ENCODE measurements at places on chromosomes 2 and 18.
A peak's percentile ranks its signal among the peaks of the same experiment; 100 is the strongest.

DNA sequence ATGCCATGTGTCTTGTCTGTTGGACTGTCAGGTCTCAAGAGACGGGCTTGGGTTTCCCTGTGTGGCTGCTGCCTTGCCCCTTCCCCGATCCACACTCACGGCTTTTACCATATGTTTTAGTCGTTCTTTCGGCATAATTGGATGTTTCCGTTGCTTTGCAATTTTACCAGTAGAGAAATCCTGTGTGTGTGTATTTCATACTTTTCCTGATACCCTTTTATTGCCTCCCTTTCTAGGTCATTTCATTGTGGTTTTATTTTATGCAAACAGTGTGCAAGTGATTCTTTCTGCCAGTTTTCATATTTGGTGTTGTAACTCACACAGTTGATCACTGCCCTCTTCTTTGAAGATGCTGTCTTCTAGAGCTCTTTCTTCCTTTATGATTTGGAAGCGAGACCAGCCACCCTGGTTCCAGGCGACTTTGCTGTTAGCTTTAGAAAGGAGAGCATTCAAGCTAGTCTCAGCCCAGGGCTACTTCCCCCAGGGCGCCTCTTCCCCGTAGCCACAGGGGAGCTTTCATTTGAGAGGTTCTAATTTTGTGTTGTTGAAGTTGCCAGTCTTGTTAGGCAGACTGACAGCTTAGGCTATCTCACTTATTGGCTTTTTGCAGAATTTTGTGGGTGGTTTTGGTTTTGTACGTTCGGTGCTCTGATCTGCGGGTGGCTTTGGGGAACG lies 17.0 kb downstream of the SH3BP4 start:
- no peak for DNase-seq

DNA sequence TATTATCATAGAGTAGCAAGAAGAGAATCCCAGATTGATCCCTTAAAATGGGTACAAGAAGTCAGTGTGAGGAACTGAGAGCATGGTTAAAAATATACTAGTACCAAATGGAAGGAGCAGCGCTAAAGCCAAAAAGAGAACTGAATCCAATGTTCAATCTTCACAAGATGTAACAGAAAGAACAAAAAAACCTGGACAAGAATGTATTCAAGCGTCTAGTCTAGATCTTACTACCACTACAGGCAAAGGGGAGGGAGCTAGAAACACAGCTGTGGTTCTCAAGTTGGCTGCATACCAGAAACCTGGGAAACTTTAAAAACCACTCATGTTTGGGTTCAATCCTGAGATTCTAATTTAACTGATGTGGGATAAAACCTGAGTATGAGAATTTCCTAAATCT lies 57.5 kb downstream of the PIAS2 start:
- no peak for DNase-seq

- no peak for DNase-seq
Measured at GRCh38 chr2:26723991-26724750, 31.6 kb downstream of the KCNK3 start.

DNA sequence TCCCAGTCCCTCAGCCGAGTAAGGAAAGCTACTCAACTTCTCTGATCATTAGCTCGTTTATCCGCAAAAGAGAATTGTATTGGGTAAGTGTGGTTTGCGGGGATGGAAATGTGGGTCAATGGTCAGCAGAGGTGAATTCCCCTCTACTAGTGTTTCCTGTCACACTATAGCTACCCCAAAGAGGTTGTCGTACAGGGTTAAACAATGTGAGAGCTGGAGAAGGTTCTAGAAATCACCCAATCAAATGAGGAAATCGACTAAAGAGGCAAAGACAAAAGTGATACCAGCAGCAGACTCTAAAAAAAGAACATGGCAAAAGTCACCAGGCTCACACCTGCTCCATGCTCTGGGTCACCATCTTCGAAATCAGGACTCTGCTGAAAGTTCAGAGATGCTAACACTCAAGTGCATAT lies 144.7 kb upstream of the ITGA4 start:
- peak; percentile 55 for DNase-seq

DNA sequence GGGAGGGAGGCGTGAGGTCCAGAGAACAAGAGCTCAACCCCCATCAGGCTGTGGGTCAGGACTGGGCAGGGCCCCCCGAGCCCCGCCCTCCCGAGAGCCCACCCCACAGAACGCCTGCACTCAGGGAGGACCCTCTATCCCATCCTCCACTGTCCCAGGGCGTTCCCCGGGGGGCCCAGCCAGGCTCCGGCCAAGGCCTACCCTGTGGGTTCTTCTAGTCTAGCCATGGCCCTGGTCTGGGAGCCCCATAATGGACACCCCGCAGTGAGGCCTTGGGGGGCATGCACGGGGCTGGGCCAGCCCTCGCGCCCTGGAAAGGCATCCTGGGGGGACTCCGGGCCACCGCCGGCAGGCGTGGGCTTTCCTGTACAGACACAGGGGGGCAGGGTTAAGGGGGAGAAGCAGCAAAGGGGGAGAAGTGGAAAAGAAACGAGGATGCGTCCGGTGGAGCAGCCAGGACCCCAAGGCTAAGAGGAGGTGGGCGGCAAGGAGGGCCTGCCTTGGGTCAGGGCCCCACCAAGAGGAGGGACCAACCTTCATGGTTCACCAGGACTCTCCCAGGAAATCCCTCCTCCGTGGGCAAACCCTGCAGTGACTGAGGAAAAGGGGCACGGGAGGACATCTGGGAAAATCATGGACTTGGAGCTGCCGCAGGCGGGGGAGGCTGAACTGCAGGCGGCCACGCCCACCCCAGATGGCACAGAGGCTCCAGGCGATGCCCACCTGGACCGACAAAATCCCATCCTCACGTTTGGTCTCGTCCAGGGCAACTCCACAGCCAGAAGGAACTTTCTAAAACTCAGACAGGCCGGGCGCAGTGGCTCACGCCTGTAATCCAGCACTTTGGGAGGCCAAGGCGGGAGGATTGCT lies 2.7 kb upstream of the CROCC2 start:
- DNase-seq, result no peak

GRCh38 chr18:59123588-59124369 lies 15.9 kb upstream of the SEC11C start:
- DNase-seq, result no peak

DNA sequence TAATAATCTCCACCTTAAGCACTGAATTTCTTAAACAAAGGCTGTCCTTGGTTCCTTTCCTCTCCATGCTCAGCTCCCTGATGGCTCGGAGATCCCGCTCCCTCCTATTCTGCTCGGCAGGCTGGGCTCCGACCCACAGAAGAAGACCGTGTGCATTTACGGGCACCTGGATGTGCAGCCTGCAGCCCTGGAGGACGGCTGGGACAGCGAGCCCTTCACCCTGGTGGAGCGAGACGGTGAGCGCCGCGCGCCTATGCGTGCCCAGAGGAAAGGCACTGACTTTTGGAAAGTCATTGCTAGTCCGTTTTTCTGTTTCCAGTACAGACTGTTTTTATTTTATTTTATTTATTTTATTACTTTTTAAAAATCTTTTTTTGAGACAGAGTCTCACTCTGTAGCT lies 9.6 kb downstream of the CNDP2 start:
- DNase-seq, result no peak

- DNase-seq, result no peak
Measured at GRCh38 chr2:106115250-106115649, 78.9 kb downstream of the UXS1 start.

GRCh38 chr2:25845843-25846505 lies 32.3 kb downstream of the ASXL2 start:
- DNase-seq, result no peak

DNA sequence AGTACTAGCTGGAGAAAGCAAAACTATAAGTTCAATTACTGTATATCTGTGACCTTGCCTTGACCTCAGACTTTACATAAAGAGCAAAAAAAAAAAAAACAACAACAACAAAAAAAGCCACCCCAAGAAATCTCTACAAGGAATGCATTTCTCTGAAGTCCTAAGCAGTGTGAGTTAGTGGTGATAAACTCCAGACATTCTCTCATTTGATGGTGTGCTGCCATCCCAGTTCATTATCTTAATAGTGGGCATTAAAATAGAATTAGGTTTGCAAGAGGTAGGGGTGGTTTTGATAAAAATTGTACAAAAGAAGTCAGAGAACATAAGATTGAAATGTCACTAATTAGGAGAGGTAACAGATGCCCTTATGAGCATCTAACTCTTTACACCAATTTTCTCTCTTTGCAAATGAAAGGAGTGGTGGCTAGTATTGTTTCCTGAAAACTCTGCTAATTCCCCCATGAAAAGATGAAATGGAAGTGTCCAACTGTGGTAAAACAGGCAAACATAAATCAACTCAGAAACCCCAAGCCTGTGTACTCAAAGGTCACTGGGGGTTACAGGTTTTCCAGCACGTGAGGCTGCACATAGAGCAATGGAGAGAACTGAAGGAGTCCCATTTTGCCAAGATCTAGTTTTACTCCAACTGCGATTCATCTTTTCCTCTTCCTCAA lies 131.9 kb downstream of the MEIS1 start:
- no peak for DNase-seq

GRCh38 chr18:336713-337112 lies 68.9 kb upstream of the THOC1 start:
- peak; percentile 16 for DNase-seq

DNA sequence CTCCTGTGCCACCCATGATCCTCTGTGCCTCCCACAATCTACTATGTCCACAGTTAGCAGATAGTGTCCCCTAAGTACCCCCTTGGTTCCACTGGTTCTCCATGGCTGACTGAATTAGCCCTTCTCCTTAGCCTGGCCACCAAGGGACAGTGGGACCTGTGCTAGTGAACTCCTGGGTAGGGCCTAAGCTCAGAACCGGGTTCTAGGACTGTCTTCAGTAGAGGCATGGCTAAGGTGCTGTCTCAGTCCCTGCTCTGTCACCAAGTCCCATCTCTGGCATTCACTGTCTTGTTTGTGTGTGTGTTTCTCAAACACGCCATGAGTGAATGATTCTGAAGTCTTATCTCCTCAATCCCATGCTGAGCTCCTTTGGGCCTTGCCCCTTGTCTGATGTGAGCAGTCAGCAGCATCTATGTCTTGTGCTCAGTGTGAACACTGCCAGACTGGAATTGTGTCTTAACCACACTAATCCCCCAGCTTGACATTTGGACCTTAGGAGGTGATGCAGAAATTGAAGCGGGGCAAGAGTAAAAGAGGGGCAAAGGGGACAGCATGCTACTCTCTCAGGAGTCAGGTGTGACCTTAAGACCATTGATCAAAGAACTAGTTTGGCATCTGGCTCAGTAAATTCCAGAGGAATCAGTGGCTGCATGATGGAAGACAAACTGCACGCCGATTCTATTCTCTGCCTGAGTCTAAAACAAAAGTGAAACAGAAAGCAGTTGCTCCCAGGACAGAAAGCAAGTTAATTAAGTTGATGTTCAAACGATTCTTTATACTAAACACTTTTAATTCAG lies 190.5 kb downstream of the ALPK2 start:
- no peak for DNase-seq

Measured in CD4-positive, alpha-beta T cell treated with Interferon gamma for 1 hour (primary cell).